ENCODE measurements at places on chromosomes 13 and 19.

- no peak for DNase-seq
These were observed 13.0 kb upstream of the BICRA start for GRCh38 chr19:47595944-47596343.

- DNase-seq: no peak
These were observed 30.9 kb upstream of the KCTD4 start for GRCh38 chr13:45231722-45232121.

DNA sequence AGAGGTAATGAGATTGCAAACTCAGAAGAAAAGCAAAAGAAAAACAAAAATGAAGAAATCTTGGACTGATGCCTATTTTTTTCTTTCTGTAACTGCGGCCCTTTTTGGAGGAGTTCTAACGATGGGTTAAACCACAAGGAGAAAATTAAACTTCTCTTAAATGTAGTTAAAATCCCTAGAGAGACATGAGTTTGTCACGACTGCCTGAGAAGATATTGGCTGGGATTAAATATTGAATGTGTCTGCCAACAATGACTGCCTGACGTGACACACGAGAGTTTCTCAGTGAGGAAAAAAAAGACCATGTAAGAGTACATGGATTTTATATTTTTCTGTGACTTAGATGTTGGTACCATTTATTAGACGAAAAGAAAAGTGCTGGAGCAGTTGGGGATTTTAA is 1013.4 kb downstream of the PCDH9 start:
- DNase-seq: no peak

DNA sequence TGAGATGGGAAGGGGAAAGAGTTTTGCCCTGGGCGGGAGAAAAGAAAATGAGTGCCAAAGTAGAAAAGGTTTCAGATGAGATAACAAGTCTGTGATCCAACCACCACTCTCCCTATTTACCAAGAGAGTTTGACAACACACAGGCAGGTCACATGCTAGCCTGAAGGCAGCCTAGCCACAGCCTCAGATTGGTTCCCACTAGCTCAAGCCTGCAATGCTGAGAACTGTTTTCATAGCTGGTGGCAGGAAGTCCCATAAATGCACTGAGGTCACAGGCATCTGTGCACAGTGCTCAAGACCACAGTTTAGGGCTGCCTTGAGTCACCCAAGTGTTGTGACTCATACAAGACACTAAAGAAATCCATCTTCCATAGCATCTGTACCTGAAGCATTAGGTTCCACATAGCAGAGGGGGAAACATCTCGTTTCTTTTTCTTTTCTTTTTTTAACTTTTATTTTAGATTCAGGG is 18.5 kb upstream of the POP4 start:
- peak; percentile 0 for DNase-seq

Data from bone marrow (tissue), 2 donors.